ENCODE measurements at places on chromosomes 2 and 18.

- H3K4me3 ChIP-seq: no peak overlapping the region
- H3K27me3 ChIP-seq: no peaks in the 10 kb centered on the region
- no peak for DNase-seq
- H3K27ac ChIP-seq: no peak overlapping the region
Observed at GRCh38 chr2:208097313-208097712, 27.0 kb downstream of the CRYGD start.

DNA sequence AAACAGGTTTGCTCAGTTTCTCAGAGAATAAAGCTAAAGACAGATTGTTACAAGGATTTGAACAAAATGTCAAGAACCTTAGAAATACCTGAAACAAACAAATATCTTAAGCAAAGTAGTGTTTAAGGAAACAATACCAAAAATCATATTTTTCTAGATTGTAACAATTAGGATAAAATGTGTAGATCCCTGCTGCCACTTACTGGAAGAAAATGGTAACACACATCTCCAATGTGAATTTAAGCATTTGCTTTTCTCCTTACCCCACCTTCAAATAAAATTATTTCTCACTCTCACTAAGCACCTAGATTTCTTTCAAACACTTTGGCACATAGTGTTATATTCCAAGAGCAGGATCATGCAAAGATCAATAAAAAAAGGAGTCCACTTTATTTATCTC, 34.9 kb downstream of the SUCLG1 start:
- no peak for DNase-seq
- peaks cover 46% of the 10 kb centered on the region for H3K36me3 ChIP-seq

- no peak overlapping the region for H3K4me3 ChIP-seq
- no peaks in the 10 kb centered on the region for H3K27me3 ChIP-seq
- no peak for DNase-seq
Observed at GRCh38 chr18:57928466-57928865, 115.6 kb upstream of the NEDD4L start.

DNA sequence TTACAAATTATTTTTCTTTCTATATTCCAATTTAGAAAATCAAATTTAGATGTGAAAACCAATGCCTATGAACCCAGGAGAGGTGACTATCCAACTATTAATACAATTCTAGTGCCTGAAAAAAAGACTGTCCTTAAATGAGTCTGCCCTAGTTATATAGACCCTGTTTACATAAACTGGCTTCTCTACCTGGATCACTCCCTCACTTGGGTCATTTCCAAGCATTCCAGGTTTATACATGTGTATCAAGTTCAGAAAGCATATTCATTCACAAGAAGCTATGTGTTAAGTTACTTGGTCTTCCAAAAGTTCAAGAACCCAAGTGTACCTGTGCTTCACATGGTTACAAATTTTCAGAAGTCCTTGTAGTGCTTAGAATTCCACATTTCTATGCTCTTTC, 8.3 kb downstream of the ZNF385B start:
- H3K36me3 ChIP-seq: no peaks in the 10 kb centered on the region
- no peak for DNase-seq
- peaks cover 37% of the 10 kb centered on the region for H3K27me3 ChIP-seq
- no peak overlapping the region for H3K27ac ChIP-seq
- H3K4me1 ChIP-seq: peaks cover 9% of the 10 kb centered on the region
- no peak overlapping the region for H3K4me3 ChIP-seq

All from neuronal stem cell (in vitro differentiated cells).